ENCODE measurements at places on chromosomes 1 and 21. TPM values are rescaled to one million over a fixed set of nuclear protein-coding genes. Genes with fewer than 3 reads are reported as not detected.

- no peak for DNase-seq
These were observed 65.4 kb downstream of the SGIP1 start for GRCh38 chr1:66599346-66599745.

DNA sequence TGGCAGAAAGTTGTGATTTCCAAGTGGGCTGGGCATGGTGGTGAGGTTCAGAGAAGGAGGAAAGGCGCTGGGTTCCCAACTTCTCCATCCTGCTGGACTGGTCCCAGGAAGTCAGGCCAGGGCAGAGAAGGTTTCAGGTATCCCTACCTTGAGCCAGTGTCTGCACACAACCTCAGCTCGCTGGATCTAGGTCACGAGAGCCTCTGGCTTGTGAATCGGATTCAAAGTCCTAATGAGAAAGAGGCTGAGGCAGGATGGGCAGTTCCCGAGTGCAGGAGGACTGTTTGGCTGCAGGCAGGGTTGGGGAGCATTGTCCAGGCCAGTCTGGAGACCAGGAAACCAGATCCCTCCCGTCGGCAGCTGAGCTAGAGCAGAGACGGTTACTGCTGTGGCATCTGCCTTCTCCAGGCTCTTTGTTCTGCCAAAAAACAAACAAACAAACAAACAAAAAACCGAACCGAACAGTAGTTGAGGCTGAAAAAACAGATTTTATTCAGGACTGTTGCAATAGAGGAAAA is 19.5 kb upstream of the IGSF21 start:
- DNase-seq = no peak

DNA sequence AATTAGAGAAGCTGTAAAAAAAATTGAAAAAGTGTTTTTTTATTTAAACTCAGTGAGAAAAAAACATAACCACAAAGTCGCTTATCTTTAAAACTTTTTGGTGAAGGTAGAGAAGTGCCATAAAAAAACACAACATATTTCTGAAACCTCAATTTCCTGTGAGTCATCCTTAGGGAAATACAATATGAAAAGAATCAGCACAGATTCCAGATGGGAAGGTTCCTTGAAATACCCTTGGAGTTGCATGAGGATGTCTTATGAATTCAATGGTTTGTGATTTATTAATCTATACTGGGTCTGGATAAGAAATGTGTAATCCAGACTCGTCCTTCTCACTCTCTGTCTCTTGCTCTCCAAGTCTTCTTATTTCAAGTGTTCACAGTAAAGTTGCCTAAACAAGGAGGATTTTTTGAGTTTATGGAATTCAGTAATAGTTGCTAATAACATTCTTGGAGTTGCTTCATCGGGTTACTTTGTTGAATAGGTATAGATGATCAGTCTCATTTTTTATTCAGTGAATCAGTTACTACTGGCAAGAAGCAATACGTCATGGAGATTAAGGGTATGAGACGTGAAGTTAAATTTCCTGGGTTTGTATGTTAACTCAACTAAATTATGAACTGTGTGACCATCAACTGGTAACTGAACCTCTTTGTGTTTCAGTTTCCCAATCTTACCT is 191.4 kb downstream of the KCNK2 start:
- DNase-seq = no peak

DNA sequence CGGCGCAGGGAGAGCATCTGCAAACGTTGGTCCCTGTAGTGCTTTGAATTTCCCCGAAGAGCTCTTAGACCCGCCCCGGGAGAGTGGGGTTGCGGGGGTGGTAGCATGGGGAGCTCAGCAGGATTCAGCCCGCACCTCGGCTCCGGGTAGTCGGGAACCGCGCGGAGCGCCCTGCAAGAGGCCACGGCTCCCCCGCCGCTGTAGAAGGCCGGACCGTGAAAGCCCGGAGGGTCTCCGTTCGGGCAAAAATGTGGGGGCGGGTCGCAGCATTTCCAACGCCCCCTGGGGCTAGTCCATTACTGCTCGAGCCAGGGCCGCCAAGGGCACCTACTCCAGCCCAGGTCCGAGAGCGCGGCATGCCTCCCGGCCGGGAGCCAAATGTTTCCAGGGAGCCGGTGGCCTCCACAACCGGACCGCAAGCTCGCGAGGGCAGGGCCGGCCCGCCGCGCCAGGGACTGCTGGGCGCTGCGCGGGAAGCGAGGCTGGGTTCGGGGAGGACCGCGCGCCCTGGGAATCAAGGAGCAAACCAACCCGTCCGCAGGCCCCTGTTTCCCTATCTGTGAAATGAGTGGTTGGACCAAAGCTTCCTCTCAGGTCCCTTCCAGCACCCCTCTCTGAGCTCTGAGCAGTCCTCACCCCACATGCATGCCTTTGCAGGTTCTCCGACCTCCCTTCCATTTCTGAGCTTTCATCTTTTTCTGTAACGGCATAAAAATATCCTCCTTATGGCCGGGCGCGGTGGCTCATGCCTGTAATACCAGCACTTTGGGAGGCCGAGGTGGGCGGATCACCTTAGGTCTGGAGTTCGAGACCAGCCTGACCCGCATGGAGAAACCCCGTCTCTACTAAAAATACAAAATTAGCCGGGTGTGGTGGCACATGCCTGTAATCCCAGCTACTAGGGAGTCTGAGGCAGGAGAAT is 775 bp upstream of the TMEM63A start:
- DNase-seq = no peak

- no peak for DNase-seq
These were observed 28.2 kb downstream of the TCEANC2 start for GRCh38 chr1:54081306-54082270.

The NECTIN4 gene
- polyA plus RNA-seq = 0.09 TPM

The MAP3K6 gene
- polyA plus RNA-seq = 8.6 TPM

Measured in forelimb muscle (tissue), 1 donor.